Activated CD4-positive, alpha-beta T cell treated with anti-CD3 and anti-CD28 coated beads for 48 hours (primary cell): ENCODE measurements at places on chromosomes 3 and 15.

- DNase-seq: peak; percentile 95
Measured at GRCh38 chr15:90931828-90932659, at the start of gene HDDC3. TSS of gene HDDC3 (minus strand) at chr15:90932549. CDS start at chr15:90932540, 9 bp downstream.

GRCh38 chr3:143337387-143337786 is 217.8 kb downstream of the CHST2 start:
- DNase-seq: no peak

DNA sequence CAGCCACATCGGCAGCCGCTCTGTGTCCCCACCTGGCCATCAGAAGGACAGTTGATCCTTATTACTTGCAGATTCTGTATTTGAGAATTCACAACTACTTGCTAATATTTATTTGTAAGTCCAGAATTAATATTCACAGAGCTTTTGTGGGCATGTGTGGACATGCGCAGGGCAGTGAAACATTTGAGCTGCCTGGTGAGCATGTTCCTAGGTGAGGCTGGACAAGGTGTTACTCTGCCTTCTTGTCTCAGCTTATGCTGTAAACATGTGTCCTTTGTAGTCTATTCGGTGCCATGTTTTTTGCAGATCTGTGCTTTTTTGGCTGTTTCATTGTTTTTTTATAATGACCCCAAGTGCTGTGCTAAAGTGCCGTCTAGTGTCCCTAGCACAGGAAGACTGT is 15.6 kb downstream of the FAH start:
- no peak for DNase-seq

DNA sequence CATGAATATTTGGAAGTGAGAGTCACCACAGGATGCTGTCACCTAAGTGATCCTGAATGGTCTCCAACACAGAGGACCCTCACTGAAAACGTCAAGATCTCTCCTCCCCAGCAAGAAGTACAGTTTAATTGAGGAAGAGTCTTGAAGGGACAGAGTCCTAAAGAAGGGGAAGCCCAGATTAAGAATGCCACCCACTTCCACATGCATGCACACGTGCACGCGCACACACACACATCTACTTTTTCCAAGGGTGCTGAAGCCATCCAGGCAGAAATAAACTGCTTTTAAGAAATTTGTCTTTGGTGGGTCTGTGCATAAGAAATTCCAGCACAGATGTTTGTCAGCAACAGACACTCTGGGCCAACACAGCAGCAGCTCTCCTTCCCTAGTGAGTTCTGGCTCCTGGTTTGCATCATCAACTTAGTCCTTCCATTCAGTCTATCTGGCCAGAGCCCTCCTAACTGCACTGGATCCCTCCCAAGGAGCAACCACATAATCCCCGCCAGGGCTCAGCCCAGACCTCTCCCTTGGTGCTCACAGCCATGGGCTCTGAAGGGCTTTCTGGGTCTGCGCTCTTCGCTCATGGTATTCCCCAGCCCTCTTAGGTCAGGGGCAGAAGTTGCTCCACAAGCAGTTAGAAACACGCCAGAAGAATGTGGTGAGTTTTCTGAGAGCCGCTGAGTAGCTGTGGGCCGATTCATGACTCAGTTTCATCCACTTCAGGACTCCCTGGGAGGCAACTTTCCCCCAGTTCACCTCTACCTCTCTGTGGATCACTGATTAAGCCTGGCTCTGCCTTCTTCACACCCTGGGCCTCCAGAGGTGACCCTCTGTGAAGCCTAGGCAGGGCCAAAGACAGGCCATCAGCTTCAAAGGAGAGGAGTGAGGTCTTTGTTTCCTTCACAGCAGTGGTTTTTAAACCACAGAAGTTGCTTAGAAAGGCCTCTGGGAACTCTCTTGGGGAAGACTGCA is 132.6 kb upstream of the LIPC start:
- no peak for DNase-seq

DNA sequence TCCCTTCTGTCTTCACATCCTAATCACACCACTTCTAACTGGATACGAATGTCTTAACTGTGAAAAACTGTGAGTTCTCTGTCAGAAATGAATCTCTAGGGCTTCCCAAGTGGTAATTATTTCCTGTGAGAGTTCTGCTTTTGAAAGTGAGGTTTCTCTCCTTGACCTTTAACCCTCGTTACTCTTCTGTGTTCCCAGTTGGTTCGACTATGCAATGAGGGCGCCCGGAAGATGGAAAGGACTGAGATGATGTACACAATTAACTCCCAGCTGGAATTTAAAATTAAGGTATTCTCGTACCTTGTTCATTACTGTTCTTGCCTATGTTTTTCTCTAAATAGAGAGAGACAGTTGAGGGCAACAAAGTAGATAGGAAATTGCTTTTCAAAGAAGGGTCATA is 96.5 kb downstream of the ARHGEF26 start:
- DNase-seq: no peak

DNA sequence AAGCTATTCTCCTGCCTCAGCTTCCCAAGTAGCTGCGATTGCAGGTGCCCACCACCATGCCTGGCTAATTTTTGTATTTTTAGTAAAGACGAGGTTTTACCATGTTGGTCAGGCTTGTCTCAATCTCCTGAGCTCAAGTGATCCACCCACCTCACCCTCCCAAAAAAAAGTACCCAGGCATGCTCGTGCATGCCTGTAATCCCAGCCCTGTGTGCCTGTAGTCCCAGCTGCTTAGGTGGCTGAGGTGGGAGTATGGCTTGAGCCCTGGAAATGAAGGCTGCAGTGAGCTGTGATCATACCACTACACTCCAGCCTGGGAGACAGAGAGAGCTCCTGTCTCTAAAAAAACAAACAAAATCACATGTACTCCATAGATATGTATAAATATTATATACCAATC is 176.5 kb downstream of the SOX2 start:
- no peak for DNase-seq

DNA sequence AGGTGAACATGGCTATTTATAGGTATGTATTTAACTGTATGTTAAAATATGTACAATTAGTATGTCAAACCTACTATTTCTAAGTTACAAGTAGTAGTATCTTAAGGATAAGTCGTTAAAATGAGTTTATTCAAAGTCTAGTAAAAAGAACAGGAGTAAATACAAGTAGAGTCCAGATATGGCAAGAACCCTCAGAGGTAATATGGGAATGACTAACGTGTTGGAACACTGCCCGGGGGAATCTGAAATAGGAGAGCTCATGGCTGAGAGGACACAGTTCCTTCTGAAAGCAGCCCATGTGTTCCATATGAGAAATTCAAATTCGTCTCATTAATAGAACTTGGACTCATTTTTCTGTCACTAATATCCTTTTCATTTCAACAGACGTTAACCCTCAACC is 158.8 kb downstream of the CLSTN2 start:
- DNase-seq: no peak

GRCh38 chr3:60154011-60154410 is 1097.2 kb downstream of the FHIT start:
- DNase-seq: no peak

DNA sequence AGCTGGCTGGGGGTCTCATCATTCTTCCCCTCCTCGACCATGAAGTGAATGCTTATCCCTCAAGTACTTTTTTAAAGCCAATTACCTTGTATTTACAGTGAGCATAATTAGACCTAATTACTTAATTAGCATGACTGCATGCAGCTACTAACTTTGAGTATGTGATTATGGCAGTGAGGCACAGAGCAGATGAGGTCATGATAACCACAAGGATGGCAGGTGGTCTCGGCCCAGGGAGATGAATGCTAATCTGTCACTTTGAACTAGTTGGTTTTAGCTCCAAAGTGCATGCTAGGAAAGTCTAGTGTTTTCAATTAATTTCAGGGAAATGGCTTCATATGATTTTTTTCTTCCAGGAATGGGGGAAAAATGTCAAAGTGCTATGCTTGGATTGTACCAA is 233.8 kb downstream of the NTRK3 start:
- no peak for DNase-seq

DNA sequence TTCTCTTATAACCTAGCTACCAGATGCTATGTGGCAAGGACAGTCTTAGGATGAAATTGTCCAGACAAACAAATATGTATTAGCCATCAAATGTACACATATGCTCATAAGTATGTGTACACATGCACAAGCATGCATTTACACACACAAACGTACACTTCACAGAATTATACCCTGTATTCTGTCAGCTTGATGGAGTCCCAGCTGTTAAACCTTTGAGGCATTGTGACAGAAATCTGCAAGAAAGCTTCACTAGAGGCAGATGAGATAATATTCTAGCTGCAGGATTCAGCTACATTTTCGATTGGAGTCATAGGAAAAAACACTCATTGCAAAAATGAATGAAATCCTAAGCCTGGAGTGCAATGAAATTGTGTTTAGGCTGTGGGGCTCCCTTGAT is 110.6 kb downstream of the CHL1 start:
- no peak for DNase-seq

DNA sequence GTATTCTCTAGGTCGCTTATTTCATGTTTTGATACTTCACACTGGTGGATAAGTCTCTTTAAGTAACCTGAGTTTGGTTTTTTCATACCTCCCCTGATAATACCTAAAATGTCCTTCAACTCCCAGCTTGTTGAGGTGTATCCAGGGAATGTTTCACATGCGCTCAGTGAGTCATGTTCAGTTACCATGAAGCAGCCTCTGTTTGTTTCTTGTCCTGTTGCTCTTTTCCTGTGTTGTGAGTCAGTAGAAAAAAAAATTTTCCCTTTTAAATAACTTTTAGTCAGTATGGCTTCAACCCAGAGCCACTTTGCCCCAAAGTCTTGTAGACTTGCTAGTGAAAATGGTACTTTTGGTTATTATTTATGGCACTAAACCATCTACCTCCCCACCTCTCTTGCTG is 278.4 kb upstream of the ZPLD1 start:
- DNase-seq: no peak

- DNase-seq: no peak
Measured at GRCh38 chr15:44537735-44538240, 841 bp downstream of the EIF3J start.

- no peak for DNase-seq
Measured at GRCh38 chr3:54784021-54784420, 143.8 kb downstream of the LRTM1 start.

DNA sequence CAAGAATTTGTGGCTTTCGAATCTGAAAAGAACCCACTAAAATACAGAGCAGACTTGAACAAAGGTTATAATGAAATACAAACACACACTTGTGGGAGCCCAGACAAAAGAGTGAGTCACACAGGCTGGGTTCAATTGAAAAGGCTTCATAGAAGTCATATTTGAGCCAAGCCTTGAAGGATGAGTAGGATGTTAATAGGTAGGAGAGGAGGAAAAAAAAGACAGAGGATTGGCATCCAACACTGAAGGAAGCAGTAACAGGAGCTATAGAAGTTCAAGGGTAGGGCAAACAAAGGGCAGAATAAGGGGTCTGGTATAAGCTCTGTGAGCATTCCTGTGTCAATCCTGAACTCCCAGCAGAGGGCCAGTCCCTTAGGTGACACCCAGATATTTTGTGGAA is 325.4 kb downstream of the FOXP1 start:
- DNase-seq: no peak

GRCh38 chr3:147797095-147797494 is 387.9 kb downstream of the ZIC1 start:
- no peak for DNase-seq

DNA sequence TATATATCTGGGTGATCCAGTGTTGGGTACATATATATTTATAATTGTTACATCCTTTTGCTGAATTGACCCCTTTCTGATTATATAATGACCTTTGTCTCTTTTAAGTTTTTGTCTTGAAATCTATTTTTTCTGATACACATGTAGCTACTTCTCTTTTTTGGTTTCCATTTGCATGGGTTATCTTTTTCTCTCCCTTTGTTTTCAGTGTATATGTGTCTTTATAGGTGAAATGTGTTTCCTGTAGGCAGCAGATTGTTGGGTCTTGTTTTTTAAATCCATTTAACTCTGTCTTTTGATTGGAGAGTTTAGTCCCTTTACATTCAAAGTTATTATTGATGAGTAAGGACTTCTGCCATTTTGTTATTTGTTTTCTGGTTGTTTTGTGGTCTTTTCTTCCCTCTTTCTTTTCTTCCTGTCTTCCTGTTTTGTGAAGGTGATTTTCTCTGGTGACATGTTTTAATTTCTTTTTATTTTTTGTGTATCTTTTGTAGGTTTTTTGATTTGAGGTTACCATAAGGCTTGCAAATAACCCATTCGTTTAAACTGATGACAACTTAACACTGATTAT is 56.8 kb downstream of the STARD9 start:
- no peak for DNase-seq

DNA sequence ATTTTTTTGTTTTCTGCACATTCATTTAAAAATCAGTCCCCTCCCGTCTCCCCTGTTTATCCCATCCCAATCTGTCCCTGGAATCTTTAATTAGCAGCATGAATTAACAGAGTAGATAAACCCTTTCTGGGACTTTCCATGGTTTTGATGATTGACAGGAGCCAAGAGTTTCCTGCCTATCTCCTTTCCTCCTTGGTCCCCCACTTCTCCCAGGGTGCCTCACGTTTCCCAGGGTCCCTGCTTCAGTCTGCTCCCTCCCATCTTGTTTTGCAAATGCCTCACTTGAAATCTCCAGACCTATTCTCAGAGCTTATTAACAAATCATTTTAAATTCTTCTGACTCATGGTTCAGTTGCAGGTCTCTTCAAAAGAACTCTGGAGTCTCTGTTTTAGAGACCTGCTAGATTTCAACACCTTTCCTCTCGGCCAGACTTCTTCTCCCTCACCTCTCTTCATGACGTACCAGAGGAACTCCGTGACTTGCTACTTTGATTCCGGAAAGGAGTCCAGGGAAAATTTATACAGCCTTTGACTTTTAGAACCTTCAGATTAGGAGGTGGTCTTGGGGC is 238.5 kb downstream of the ITPR1 start:
- DNase-seq: no peak

DNA sequence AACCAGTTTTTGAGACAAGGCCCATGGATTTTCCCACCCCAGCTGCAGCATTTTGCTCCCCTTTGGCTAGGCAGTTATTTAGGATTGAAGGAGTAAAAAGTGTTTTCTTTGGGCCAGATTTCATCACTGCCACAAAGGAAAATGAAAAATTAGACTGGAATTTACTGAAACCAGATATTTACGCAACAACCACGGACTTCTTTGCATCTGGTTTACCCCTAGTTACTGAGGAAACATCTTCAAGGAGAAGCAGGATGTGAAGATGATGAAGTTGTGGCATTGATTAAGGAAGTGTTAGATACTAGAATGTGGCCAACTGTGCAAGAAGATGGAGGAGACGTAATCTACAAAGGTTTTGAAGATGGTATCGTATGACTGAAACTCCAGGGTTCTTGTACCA is 165.2 kb upstream of the MYRIP start:
- DNase-seq: no peak

GRCh38 chr15:76139368-76140073 is 79.7 kb downstream of the TMEM266 start:
- peak; percentile 86 for DNase-seq

GRCh38 chr15:51367322-51367976 is 26.0 kb downstream of the GLDN start:
- DNase-seq: no peak

- DNase-seq: no peak
Measured at GRCh38 chr3:88713233-88713691, 394.2 kb upstream of the EPHA3 start.
